CD4-positive, alpha-beta T cell treated with Interferon gamma for 1 hour (primary cell): ENCODE measurements at places on chromosomes 7 and 10.

GRCh38 chr7:116780521-116780920 is 81.9 kb upstream of the CAPZA2 start:
- no peak for DNase-seq

GRCh38 chr7:53812135-53812534 is 730.0 kb upstream of the VSTM2A start:
- DNase-seq = no peak

DNA sequence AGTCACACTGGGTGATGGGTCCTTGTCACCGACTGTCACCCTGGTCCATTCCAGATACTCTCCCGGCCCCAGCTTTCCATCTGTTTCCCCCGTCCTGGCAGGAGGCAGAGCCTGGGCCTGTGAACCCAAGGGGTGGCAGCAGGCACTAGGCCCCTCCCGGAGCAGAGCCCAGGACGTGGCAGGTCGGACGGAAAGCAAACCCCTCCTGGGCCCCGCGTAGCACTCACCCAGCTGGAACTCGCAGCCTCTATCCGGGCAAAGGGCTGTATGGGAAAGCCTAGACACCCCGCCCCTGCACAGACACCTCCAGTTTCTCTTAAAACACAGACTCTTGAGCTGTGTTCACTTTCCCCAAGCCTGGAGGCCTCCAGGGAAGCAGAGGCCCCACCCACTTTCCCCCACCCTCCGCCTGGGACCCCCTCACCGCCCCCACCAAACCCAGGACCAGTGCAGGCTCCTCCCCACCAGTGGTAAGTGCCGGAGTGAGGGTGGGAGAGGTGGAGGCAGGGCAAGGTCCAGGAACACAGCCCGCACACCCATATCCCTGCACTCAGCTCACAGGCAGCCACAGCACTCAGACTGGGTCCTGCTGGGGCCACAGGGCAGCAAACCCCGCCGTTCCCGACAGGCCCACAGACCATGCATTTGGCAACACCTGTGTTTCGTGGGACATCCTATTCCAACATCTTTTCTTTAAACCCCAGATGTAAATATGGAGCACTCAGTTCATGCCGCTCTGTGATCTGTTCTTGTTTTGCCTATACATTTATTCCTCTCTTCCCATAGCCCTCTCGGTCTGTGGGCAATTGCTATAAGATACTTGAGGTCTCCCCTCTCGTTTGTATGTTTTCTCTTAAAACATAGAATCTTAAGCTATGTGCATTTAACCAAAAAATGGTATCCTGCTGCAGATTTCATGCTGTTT is 98.2 kb upstream of the PDGFA start:
- no peak for DNase-seq

- no peak for DNase-seq
Observed at GRCh38 chr10:70762441-70763175, 22.6 kb downstream of the TBATA start.

DNA sequence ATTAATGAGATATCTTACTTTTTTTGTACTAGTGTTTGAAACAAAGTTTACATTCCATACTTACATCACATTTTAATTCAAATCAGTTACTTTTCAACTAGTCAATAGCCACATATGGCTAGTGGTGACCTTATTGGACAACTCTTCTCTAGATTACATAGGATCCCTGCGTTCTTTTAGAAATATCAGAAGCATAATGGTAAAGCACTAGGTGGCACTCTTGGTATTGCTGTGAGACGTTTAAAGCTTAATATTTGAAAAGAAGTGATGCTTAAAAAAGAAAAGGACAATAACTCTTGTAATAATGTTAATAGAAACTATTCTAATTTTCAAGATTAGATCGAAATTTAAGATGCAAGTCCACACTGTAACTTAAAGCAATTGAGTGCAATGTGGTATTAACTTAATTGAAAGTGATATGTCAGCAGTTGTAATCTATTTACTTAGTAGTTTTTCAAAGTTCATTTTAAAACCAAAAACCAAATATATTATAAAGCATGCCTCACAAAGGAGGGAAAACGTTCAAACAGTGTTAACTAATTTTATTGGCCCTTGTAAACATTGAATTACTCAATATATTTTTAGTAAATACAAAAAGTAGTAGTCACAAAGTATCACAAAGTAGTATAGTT is 339.1 kb downstream of the ATRNL1 start:
- DNase-seq = no peak

DNA sequence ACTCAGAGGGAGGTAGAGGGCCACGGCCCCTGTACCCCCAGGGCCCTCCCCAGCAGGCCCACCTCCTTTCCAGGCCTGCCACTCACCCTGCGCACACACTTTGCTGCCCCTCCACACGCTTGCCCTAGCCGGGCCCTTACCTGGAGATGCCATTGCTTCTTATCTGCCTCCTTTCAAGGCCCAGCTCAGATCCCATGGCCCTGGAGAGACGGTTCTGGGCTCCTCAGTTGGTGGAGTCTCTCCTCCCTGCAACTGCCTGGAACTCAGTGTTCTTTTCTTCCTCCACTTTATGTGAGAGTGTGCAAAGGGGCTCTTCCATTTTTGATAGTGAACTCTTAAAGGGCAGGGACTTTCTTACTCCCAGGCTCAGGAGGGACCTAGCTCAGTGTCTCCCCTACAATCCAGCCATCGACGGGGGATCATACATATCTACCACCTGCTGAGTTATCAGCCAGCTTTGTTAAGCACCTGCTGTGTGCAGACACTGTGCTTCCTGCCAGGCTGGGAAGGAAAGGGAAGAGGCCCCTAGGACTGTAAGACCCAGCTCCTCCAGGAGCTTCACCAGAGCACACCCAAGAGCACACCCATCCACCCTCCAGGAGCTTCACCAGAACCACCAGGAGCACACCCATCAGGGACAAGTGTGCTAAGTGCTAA is 89.3 kb upstream of the MACROH2A2 start:
- no peak for DNase-seq

DNA sequence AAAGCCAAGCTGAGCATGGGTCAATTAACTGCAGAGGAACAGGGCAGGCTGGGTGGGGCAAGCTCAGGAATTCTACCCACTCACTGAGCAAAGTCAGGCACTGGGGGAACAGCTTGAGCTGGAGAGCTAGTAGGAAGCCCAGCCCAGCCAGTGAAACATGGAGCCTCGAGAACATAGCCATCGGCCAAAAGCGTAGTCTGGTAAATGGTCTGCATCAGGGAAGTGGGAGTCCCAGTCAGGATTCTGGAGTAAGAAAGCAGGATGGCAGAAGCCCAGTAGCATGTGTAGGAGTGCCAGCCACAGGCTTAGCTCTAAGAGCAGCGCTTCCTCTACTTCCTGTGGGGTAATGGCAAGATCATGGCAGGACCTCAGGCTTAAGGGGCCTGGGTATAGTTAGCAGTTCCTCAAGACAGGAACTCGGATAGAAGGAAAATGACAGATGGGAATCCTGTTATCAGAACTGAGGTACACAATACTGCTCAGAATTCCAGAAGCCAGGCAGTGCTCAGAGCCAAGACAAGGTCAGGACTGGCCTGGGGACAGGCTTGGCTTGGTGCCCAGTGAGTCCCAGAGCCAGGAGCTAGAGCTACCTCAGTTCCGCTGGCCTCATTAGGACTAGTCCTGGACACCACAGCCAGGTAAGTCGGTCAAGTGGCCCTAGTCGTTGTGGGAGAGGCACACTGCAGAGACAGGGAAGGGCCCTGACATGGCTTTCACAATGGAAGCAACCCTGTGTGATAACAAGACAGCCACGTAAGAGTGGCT is 65.4 kb upstream of the MXI1 start:
- no peak for DNase-seq

- DNase-seq = no peak
Observed at GRCh38 chr10:127429601-127430312, 119.4 kb upstream of the NPS start.

- DNase-seq = no peak
Observed at GRCh38 chr10:106252541-106252940, 912.0 kb downstream of the SORCS1 start.

DNA sequence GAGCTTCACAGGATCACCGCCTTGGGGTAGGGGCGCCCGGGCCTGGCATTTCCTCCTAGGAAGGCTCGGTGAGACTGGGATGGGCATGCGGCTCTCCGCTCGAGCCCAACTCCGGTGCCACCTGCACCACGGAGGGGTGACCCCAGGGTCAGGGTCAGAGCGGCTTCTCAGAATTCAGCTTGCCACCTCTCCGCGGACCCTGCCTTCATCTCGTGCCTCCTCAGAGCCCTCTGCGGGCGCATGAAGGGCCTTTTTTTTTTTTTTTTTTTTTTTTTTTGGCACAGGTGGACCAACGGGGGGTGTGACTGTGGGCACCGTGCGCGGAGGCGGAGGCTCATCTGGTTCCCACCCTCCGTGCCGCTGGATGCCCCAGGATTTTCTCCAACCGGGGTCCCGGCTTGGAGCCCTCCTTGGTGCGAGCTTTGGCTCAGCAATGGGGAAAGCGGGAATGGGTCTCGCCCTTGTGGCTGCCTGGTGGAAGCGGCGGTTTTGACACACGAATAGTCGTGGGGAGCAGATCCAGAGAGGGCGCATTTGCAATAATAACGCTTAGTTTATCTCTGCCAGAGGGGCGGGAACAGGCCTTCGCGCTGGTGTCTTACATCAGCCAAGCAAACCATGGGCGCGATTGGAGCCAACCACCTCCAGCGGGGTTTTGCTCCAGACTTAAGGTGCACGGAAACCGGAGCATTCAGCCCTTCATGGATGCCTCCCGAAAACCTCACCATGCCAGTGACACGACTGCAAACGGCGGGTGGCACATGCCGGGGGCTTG is 5.0 kb upstream of the TNRC18 start:
- no peak for DNase-seq

DNA sequence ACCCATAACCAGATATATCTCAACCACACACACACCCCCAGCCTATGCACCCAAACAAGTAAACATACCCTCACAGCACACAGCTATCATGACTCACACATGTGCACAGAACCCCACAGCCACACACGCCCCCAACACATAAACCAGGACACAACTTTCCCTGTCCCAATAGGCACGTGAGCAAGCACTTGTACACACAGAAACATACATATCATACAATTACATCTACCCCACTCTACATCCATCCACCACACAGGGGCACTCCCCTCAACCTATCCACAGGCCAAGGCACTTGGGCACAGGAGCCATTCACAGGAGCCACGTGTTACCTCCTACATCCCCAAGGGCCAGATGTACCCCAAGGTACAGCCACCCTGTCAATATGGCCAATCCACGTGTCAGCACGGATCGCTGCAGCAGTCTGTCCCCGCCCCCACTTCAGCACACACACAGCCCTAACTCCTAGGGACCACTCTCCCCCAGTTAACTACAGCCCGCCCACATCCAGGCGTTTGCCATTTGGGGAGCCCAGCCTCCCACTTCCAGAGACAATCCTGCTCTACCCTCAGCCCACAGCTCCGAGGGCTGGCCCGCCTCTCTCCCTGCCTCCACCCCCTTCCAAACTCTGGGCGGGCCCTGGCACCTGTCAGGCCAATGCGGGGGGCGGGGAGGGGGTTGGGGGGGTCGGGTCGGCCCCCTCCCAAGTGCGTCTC is 163.5 kb downstream of the SH3PXD2A start:
- no peak for DNase-seq

- no peak for DNase-seq
Observed at GRCh38 chr7:77687100-77687746, 9.0 kb upstream of the RSBN1L start.

GRCh38 chr7:18900236-18900635 is 217.2 kb downstream of the TWIST1 start:
- no peak for DNase-seq

- no peak for DNase-seq
Observed at GRCh38 chr10:14282276-14282675, 48.4 kb downstream of the FRMD4A start.

- DNase-seq = no peak
Observed at GRCh38 chr7:26165950-26166683, 14.1 kb downstream of the NFE2L3 start.

GRCh38 chr7:31744294-31744874 is 57.4 kb downstream of the PPP1R17 start:
- peak; percentile 5 for DNase-seq

GRCh38 chr10:24849501-24850299 is 102.7 kb downstream of the PRTFDC1 start:
- no peak for DNase-seq

- DNase-seq = no peak
Observed at GRCh38 chr10:28993861-28994260, 295.0 kb upstream of the LYZL1 start.

DNA sequence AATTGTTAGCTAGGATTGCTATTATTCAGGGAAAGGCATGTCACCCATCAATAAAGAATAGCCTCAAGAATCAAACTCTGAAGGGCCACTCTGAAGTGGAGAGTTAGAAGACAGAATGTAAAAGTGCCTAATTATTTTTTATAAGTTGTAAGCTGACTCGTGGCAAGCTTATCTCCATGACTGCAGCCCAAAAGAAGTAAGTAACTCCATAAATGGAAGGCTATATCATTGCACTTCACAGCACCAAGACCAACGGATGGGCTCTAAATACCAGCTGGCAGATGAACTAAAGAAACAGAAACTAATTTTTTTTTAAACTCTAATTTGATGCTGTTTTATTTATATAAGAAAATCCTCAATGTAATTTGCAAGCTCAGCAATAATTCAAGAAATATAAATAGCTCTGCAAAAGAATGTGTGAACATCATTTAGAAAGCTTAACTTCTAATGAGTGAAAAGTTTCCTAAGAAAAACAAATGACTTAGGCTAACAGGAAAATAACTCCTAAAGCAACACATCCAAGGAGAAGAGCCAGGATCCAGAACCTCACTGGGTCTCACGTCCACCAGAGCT is 165.5 kb downstream of the SNX13 start:
- DNase-seq = no peak

DNA sequence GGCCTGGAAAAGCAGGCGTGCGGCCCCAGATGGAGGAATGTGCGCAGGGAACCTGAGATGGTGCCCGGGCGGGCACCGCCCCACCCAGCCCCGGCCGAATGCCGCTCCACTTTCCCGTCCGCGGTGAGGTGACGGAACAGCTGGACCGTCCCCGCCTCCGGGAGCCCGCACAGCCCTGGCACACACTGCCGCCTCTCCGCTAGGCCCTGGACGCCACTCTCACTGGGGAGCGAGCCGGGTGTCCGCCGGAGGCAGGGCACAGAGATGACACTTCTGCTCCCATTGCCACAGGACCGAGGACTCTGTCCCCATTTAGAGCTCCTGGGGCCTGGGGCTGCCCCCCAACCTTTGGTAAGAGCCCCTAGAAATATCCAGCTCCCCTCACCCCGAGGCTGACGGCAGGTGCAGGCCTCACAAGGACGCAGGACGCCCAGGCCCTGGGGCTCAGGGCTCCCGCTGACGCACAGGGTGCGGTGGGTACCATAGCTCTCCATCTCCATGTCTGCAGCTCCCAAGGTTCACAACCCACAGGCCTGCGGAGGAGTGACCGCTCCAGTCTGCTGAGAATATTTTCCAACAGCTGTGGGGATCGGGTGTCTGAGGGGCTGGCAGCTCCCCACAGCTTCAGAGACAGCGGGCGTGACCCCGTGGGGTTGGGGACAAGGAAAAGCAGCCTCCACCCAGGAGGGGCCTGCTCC is 52.2 kb upstream of the PDGFA start:
- no peak for DNase-seq

DNA sequence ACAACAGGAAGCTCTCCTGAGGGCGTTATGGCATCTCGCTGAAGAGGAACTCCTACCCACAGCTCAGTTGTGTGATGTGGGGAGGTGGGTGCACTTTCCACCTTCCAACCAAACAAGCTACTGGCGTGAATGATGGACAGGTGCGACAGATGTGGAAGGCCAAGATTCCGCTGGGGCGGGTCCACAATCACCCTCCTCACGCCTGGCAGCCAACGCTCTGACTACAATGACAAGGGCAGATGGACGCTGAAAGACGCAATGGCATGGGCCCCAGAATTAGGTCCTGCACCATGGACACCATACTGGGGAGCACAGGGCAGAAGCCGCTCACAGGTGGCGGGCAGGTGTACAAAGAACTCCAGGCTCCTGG is 282.5 kb downstream of the PRPF18 start:
- no peak for DNase-seq

GRCh38 chr10:123458933-123459332 is 207.2 kb upstream of the GPR26 start:
- no peak for DNase-seq
